Endothelial cell of umbilical vein (primary cell): ENCODE measurements at places on chromosomes 2 and 18. TPM values are rescaled to one million over a fixed set of nuclear protein-coding genes. Genes with fewer than 3 reads are reported as not detected.

Gene FMNL2
- 6.3 and 8.3 TPM in 2 replicates for polyA plus RNA-seq

DNA sequence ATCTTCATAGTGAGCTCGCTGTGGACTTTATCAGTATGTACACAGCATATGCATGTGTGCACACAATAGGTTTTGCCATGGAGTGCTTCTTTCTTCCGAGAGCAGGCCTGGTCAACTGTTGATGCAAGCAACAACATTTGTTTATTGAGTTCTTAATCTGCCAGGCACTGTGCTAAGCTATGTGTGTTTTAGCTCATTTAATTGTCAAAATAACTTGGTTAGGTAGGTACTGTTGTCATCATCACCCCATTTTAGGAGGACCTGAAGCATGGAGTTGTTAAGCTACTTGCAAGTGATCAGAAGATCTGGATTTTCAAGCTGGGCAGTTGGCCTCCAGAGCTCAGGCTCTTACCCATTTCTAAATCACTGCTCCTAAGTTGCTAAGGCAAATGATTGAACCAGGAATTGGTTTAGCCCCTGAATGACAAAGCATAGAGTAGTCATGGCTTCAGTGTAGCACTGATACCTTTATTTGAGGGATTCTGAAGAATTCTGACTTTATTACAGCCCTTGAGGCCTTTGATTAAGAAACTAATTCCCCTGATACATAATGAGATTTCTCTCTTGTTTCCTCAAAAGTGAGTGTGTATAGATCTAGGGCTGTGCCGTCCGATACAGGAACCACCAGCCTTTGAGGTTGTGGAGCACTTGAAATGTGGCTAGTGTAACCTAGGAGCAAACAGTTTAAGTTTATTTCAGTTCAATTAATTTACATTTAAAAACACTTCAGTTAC lies 132.9 kb downstream of the FMNL2 start:
- H3K4me1 ChIP-seq, result peaks cover 10% of the 10 kb centered on the region
- no peak overlapping the region for H3K27ac ChIP-seq
- H3K27me3 ChIP-seq, result no peaks in the 10 kb centered on the region
- no peaks in the 10 kb centered on the region for H3K36me3 ChIP-seq

Gene CHRNG
- not detected in 2 replicates for polyA plus RNA-seq

GRCh38 chr18:53991202-53991601 lies 233.3 kb downstream of the MBD2 start:
- no peaks in the 10 kb centered on the region for H3K27me3 ChIP-seq
- no peak for DNase-seq
